ENCODE measurements at places on chromosomes 11 and 22. TPM values are rescaled to one million over a fixed set of nuclear protein-coding genes. Genes with fewer than 3 reads are reported as not detected.

The XKR3 gene
- total RNA-seq: not detected

The KIF18A gene
- total RNA-seq: 12.3 TPM

The OR10D3 gene
- total RNA-seq: not detected

The UPK2 gene
- not detected for total RNA-seq

The TMEM151A gene
- total RNA-seq: under 0.01 TPM

The GDPD4 gene
- 0.69 TPM for total RNA-seq

The KCTD14 gene
- total RNA-seq: 0.42 TPM

The DRD4 gene
- total RNA-seq: not detected

The ROBO3 gene
- total RNA-seq: 6.2 TPM

The YPEL4 gene
- total RNA-seq: 0.89 TPM

The YPEL1 gene
- total RNA-seq: 0.37 TPM

The PKDREJ gene
- total RNA-seq: not detected

The DENND6B gene
- total RNA-seq: 2.3 TPM

The CSNK2A3 gene
- total RNA-seq: 2.1 TPM

The OR51B4 gene
- total RNA-seq: not detected

The NTM gene
- 168 TPM for total RNA-seq

The P4HA3 gene
- total RNA-seq: 116 TPM

The SCGB1C1 gene
- not detected for total RNA-seq

The OR5D16 gene
- total RNA-seq: not detected

Data from smooth muscle cell of the umbilical artery (primary cell).